Stimulated activated CD8-positive, alpha-beta memory T cell treated with anti-CD3 and anti-CD28 coated beads, Interleukin-15, amount 100 ng/mL, for 24 hours (primary cell): ENCODE measurements at places on chromosomes 1 and 21.

GRCh38 chr1:11719313-11720032 lies 16.5 kb upstream of the AGTRAP start:
- peak; percentile 73 for DNase-seq

DNA sequence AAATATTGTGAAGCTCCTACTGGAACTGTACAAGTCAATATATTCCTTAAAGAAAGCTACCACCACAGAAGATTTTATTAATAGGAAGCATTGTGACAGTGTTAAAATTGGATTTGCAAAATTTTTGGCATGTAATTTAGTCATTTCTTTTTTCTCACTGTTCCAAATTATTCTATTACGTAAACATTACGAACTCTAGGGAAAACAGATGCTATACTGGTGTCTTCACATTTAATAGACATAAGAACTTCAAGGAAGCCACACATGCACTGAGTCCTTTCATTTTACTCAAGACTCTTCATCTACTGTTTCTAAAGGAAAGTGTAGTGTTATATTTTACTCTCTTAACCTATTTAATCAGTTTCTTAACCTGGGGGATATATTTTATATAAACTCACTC lies 135.4 kb downstream of the HMCN1 start:
- DNase-seq = no peak

DNA sequence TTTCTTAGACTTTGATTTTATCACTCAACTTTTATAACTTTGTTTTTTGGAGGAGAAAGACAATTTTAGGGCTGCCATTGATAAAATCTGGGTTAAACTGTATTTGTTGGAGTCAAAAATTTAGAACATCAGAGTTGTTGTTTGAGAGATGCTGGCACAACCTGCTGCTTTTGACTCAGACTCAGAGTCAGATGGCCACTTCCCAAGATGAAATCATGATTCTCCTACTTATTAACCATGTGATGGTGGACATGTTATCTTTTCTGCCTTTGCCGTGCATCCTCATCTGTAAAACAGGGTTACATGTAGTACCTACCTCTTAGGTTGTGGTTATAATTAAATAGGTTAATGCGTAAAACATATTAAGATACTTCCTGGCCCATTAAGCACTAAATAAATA lies 71.2 kb downstream of the PLA2G4A start:
- DNase-seq = no peak

- no peak for DNase-seq
Observed at GRCh38 chr21:35925497-35925896, 134.8 kb downstream of the SETD4 start.

DNA sequence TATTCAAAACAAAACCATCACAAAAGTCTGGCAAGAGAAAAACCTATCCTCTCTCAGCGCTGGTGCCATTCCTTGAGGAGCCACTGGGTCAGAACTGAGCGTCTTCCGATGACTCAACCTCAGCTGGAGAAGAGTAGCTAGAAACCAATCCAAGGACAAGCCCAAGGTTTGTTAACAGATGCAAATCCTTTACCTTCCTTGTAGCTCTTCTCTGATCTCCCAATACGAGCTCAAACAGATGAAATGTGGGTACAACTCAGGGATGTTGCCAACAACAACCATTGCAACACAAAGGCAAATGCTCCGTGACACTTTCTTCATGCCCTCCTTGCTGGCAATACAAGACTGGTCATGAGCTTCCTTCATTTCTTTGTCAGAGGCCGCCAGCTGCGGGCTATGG lies 337.1 kb downstream of the SIPA1L2 start:
- no peak for DNase-seq

- DNase-seq = peak; percentile 51
Observed at GRCh38 chr1:17419626-17420328, 19.7 kb downstream of the RCC2 start.

DNA sequence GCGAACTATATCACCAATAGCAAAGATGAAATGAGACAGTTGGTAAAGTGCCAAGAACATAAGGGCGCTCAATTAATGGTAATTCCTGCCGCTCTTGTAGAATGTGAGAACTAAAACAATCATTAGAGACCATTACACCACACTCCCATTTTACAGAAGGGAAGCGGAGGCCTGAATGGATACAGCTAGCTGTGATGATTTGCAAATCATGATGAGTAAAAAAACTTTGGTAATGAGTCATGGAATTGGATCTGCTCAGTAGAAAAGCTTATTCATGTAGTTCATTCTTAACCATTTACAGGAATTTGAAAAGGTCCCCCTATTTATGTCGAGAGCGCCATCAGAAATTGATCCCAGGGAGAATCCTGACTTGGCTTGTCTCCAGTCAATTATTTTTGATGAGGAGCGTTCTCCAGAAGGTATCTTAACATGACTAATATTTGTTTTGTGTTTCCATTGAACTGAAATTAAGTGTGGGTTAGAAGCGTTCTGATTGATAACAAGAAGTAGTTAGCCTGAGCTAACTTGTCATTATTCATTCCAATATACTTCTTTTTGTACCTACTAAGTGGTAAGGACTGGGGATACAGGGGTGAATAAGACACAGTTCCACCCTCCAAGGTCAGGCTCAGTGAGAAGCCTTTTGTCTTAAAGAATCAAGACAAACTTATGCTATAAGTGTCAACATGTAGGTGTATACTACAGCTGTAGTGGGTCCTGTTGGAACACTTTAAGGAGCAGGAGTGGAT lies 812 bp downstream of the TTC4 start:
- DNase-seq = no peak

DNA sequence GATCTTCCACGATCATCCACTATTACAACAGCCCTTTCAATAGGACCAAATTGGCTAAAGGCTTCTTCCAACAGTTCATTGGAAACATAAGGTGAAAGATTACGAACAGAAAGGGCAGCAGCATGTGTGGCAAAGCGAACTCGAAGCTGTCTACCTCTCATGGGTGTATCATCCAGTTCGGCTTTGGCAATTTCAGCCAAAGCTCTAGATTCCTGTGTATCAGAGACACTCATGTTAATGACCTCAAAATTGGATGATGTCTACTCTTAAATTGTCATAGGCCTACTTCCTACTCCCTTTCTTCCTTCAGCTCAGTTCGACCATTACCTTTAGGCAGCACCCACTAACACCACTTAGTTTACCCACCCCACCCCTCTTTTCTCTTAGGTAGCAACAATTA lies 2.2 kb downstream of the SFPQ start:
- no peak for DNase-seq

DNA sequence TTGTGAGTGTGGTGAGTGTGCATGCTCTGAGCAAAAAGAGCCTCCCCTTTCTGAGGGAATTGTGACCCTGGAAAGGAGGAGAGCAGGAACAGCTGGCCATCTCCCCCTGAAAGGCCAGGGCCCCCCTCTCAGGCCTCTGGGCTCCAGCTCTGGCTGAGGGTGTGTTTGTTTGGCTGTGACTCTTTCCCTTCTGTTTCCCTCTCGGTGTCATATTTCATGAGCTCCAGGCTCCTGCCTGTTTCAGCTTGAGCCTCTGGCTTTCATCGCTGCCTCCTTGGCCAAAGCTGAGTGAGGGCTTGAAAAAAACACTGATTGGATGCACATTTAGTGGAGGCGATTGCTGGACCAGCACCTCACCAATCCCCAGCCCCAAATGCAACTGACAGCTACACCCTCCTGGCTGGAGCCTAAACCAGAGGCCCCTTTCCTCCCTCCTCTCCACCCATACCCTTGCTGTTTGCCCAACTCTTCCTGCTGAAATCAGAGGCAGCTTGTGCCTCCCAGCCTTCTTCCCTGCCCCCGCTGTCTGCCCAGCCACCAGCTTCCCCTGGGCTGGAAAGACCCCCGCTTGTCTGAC lies 64.1 kb downstream of the DDR2 start:
- no peak for DNase-seq

- DNase-seq = peak; percentile 90
Observed at GRCh38 chr1:27662707-27663393, 9.1 kb downstream of the IFI6 start.

DNA sequence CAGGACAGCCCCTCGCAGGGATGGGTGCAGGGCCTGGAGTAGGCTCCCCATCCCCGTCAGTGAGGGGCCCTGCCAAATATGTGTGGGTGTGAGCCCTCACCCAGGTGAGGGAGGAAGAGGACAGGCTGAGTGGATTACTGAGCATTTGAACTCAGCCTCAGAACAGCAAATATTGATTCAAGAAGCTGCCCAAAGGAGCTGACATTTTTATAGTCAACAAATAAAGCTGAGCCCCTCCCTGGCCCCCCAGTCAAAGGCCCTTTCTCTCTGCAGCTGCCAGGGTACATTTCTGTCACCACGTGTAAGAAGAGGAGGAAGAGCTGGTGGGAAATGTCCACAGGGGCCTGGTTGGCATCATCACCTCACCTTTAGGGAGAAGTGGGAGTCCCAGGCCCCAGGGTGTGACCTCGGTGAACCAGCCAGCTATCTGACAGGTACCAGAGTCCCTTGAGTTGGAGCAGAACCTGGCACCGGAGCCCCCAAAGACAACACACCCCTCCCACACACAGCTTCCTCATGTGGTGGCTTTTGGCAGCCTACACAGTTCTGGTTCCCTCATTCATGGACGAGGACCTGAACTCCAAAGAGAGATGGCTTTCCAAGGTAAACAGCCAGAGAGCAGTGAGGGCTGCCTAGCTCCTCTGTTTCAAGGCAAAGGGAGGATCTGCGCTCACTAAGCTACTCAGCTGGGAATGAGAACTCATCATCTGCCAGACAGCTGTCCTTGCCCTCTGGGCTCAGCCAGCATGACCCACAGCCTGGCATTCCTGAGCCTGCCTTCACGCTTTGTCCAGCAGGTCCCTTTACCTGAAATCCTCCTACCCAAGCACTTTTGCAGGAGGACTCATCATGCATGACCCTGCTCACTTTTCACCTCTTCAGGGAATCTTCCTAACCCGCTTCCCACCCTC lies 43.0 kb upstream of the TENT5C start:
- DNase-seq = no peak

DNA sequence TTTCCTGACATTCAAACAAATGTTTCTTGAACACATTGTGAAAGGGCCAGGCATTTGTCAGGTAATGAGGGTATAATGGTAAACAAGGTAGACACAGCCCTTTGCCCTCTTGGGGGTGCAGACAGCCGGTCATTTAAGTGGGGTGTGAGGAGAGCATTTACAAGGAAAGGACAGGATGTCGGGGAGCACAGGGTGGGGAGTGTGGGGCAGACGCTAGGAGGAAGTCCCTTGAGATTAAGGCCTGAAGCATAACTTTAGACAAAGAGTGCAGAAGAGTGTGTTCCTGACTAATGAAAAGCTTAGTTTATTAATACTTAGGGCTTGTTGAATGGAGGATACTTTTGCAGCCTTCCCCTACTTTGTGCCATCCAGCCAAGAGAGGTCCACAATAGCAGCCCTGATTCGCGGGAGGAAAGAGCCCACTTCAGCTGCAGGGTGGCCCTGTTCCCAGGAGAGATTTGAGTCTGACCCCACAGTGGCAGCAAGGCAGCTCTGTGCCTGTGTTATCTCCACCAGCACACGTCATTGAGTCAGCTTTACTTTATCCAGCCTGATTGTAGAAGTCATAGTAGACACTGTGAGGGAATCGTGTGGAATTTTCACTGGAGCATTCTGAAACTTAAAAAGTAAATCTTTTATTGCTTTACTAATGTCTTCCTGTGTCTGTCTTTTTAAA lies 35.1 kb downstream of the MPZL1 start:
- DNase-seq = no peak

DNA sequence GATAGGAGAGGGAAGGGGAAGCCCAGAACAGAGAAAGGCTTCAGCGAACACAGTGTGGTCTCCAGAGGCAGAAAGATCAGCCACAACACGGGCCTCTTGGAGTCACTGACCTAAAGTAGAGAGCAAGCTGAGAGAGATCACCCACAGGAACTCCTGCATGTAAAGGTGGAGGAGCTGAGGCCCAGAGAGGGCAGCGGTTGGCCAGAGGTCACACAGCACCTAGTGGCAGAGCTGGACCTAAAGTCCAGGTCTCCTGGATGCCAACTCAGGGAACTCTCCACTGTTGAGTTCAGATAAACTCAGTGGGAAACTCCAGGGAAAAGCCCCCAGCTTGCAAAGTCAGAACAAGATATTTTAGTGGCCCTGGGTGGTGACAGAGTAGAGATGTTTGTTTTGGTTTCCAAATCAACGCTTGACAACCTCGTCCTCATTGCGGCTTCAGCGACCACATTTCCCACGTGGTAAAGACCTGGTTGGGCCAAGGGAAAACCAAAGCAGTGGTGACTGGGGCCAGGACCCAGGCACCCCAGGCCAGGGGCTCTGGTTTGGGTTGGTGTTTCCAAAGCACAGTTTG lies 4.6 kb downstream of the IFFO2 start:
- no peak for DNase-seq

DNA sequence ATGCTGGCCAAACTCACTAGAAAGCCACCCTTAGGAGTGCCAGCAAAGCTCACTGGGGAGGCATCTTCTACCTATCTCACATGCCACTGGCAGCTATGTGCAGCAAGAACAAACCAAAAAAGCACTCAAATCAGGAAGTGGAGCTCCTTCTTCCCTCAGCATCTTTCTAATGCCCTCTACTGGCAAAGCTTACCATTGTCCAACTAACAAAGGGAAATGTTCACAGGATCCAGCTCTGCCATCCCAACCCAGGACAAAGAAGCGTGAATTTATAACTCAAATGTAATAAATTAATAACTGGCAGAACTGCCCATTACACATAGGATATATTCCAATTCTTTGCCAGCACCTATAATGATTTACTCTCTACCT lies 38.9 kb downstream of the LEPR start:
- no peak for DNase-seq

GRCh38 chr1:243233908-243234307 lies 21.2 kb downstream of the CEP170 start:
- DNase-seq = no peak

DNA sequence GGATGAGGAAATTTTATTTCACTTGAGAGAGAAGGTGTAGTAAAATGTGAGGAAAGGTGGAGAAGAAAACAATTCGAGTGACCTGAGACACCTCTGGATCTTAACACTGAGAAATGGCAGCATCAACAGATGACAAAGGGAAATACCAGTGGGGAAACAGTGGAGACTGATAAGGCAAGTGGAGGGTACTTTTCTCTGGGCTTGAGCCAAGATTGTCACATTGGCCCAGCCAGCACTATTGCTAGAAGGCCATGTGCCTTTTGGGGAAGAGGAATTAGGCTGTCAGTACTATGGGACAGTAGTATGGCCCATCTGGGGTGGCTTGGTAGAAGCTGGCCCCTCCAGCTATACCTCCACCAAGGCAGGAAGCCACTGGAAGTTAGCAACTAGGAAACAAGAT lies 8.4 kb downstream of the SYPL2 start:
- DNase-seq = no peak

DNA sequence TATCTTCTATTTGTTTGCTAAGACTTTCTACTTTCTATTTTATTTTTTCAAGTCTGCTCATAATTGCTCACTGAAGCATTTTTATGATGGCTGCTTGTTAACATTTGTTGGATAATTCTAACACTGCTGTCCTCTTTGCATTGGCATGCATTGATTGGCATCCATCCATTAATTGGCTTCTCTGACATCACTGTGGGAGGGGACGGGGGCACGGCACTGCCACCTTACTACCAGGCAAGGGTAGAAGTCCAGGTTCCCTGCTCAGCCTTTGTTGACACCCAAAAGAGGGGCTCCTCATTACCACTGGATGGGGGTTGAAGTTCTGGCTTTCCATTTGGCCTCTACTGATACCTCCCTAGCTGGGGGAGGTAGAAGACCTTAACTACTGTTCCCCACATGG lies 11.5 kb upstream of the ABCG1 start:
- no peak for DNase-seq

- DNase-seq = no peak
Observed at GRCh38 chr21:30257773-30258172, 25.0 kb downstream of the KRTAP24-1 start.

GRCh38 chr1:175129182-175129581 lies 61.5 kb downstream of the TNN start:
- DNase-seq = no peak
